ENCODE measurements at places on chromosomes 1 and 21.
A peak's percentile ranks its signal among the peaks of the same experiment; 100 is the strongest.

DNA sequence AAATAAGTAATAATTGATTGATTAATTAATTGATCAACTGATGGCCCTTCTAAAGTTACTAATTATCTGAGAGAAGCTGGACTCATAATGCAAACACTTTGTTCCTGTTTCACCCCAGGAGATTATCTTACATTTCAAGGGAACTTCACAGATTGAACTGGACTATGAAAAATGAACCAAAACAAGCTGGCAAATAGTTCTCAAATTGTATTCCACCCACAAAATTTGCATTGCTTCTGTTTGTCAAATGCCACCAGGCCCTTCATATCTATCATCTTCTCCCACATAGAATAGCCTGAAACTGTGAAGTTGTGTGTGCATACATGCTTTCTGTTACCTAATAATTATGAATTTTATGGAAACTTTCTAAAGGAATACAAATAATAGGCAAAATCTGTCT is 104.0 kb downstream of the ZNF281 start:
- DNase-seq: no peak

- no peak for DNase-seq
Observed at GRCh38 chr1:244030481-244031040, 20.5 kb upstream of the ZBTB18 start.

GRCh38 chr1:178023181-178023618 is 53.3 kb upstream of the SEC16B start:
- DNase-seq: no peak

DNA sequence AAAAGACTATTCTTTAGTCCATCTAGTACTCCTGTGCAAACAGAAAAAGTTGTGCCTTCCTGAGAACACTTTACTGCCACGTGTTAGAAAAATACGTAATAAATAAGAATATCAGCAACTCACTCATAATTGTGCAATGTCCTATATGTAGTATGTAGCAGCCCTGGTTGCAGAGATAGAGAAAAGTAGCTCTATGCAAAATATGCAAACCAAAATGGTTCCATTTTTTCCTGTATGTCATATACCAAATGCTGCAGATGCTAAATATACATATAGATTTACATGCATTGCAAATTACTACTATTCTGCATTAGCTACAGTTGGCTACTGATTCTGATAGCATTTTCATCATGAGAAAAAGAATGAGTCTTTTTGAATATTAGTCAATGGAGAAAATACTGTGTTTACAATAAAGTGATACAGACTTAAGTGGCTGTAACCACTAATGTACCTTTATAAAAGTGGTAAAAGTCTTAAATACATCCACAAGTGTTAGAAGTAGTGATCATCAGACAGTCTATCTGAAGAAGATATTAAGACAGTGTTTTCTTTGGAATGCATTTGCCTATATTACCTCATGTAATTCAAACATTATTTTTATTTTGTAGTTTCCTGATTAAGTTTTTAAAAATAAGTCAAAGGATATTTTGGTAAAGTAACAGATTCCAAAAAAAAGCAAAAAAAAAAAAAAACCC is 19.8 kb downstream of the NME7 start:
- no peak for DNase-seq

DNA sequence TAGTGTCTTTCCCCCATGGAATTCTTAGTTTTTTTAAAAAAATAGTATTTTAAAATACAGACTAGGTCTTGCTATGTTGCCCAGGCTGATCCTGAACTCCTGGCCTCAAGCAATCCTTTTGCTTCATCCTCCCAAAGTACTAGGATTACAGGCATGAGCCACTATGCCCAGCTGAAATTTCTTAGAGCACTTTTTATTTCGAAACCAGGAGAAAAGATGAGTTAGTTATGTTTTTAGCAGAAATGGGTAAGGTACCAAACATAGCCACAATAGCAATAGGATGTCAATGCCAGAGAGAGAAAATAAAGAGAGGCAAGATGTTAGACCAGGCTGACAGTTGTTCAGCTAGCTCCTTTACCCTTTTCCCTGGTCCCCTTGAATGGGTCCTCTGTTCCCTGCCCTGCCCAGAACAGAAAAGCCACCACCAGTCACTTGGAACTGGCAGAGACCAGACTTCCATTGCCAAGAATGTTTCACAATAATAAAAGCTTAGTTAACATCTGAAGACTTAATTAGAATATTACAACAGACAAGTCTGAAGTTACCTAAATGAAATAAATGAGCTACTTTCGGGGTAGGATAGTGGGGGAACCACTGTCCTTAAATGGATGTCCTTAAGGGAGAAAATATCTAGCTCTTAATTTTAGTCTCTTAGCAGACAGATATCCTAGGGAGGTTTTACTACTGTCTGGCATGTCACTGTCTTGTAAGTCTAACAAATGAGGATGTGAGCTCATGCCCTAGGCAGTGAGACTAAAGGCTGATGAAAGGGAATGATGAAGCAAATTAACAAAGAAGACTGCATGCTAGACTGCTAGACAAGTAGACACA is 54.3 kb downstream of the ABL2 start:
- DNase-seq: peak; percentile 71

DNA sequence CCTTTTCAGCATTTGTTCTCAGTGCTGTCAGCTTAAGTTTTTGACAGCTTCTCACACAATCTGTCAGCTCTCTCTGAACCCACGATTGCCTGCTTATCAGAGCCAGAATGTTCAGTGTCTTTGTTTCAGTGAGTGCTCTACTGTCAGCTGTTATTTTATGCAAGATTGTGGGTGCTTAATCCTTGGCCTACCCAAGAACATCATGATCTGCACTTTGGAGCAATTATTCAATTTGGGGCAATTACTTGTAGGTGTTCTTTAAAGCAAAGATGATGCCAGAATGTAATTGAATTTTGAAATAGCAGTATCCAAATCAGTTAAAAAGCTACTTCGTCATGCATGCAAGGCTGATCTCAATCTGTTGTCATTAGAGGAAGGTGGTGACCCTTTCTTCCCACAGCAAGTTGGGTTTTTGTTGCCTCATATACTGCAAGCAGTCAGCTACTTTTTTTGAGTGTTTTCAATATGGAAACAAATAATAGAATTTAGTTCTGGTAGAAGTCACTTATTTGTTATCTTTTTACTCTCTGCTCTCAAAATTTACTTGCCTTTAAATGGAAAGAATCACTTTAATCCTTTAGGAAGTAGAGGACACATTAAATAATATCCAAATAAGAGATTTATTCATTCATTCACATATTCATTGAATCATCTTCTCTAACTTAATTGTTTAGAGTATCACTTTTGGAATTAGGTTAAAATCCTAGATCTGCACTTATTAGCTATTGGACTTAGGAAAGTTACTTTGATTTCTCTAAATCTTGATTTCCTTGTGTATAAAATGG is 253.5 kb upstream of the CACYBP start:
- DNase-seq: no peak
